ENCODE measurements at places on chromosomes 3 and 15. TPM values are rescaled to one million over a fixed set of nuclear protein-coding genes. Genes with fewer than 3 reads are reported as not detected.

DNA sequence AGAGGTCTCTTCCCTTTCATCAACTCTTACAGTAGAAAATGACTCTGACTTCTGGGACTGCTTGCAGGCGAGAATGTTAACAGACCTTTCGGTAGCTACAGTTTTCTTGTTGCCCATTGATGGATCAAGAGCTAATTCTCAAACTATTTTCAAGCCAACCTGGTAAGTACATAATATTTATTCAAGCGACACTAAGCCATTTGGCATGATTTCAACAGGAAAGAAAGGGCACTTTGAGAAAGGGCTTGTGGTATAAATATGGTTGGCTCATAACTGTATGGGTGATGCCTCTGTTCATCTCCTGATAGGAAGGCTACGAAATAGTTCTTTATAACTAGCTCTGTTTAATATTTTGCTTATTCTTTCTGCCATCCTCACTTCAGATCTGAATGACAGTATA lies 196.2 kb upstream of the CNTN4 start:
- DNase-seq: no peak
- H3K4me1 ChIP-seq: no peaks in the 10 kb centered on the region
- H3K27me3 ChIP-seq: no peaks in the 10 kb centered on the region
- no peak overlapping the region for H3K27ac ChIP-seq

GRCh38 chr3:16587047-16587680 lies 18.1 kb downstream of the DAZL start:
- no peak overlapping the region for H3K27ac ChIP-seq
- H3K4me1 ChIP-seq: peaks cover 18% of the 10 kb centered on the region
- no peak overlapping the region for H3K4me3 ChIP-seq

- no peaks in the 10 kb centered on the region for H3K36me3 ChIP-seq
- H3K4me3 ChIP-seq: no peak overlapping the region
- H3K4me1 ChIP-seq: peaks cover 7% of the 10 kb centered on the region
- H3K27ac ChIP-seq: no peak overlapping the region
- H3K27me3 ChIP-seq: no peaks in the 10 kb centered on the region
Measured at GRCh38 chr15:32683906-32684584, 33.8 kb upstream of the GREM1 start.

Gene MORC1
- not detected for total RNA-seq

All from activated CD8-positive, alpha-beta T cell treated with anti-CD3 and anti-CD28 coated beads for 36 hours (primary cell).